HFFc6 (cell line): ENCODE measurements at places on chromosomes 16 and 17.
A peak's percentile ranks its signal among the peaks of the same experiment; 100 is the strongest.

DNA sequence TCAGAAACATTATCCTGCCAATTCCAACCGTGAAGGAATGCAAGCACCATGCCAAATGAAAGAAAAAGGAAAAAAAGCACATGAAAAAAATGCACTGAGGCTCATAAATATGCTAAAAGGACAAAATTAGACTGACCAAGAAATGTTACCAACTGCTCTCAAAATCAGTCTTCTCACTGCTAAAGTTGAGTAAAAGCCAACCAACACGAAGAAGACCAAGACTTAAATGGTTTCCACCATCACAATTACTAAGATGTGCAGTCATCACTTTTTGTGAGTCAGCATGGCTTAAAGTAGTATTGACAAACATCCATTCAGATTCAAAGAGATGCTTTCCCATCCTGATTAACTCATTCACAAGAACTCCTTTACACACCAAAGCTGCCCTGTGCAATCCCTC, 16.4 kb downstream of the CDYL2 start:
- peak; percentile 36 for DNase-seq

- no peak for DNase-seq
These were observed 290.9 kb downstream of the HS3ST3A1 start for GRCh38 chr17:13310858-13311257.

DNA sequence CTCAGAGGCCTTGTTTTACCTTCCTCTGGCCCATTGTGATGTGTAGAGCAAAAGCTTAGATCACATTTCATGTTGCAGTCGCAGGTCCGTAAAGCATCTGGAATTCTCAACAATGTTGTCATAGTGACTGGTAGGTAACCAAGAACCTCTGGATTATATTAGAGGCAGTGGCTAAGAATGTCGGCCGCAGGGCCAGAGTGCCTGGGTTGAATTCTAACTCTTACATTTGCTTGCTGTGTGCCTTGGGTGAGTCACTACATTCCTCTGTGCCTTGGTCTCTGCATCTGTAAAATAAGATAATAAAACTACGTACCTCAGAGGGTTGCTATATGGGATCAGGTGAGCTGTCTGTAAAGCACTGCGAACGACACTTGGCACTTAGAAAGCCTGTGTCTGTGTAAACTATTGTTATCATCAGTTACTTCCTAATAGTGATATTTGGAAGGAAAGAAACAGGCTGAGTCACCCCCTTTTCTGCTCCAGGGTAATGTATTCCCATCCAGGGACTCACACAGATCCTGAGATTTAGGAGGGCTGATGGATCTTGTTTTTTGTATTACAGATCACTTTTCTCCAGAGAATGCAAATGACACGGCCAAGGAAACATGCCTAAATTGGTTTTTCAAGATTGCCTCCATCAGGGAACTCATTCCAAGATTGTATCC, 52.2 kb downstream of the VPS35L start:
- DNase-seq: peak; percentile 7

- DNase-seq: peak; percentile 49
These were observed 115.9 kb upstream of the CIBAR2 start for GRCh38 chr16:85227946-85228862.

DNA sequence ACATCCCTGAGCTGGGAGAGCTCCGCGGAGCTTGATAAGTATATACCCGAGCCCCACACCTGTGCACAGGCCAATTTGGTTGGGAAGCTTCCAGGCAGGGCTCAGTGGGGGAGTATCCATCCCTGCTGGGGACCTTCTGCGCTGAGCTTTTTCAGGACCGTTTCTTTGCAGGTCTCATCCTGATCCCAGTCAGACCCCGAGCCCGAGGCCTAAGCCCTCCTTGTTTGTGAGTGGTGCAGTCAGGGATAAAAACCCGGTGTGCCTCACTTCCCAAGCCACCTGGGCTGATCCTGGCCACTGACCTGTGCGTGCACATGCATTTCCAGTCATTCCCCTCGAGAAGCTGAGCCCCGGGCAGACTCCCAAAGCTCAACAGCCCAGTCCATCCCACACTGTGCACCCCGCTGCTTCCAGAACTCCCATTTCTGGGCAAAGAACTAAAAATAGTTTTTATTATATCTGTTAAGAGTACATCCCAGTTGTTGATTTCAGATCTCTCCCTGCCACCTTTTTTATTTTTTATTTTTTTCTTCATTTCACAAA, 27.3 kb upstream of the NAT9 start:
- no peak for DNase-seq

DNA sequence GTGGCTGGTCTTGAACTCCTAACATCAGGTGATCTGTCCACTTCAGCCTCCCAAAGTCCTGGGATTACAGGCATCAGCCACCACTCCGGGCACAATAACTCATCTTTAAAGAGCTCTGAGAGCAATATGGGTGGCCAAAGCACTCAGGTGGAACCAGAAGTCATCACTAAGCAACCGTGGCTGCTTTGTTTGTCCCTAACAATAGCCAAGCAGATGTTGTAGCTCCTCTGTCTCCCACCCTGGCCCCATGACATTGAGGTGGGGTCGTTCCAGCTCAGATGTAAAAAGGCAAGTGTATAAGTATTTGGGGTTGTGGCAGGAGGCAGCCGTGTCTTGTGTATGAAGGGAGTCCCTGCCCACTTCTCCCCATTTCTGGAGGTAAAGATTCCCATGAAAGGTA, 3.7 kb upstream of the SCIMP start:
- DNase-seq: no peak

DNA sequence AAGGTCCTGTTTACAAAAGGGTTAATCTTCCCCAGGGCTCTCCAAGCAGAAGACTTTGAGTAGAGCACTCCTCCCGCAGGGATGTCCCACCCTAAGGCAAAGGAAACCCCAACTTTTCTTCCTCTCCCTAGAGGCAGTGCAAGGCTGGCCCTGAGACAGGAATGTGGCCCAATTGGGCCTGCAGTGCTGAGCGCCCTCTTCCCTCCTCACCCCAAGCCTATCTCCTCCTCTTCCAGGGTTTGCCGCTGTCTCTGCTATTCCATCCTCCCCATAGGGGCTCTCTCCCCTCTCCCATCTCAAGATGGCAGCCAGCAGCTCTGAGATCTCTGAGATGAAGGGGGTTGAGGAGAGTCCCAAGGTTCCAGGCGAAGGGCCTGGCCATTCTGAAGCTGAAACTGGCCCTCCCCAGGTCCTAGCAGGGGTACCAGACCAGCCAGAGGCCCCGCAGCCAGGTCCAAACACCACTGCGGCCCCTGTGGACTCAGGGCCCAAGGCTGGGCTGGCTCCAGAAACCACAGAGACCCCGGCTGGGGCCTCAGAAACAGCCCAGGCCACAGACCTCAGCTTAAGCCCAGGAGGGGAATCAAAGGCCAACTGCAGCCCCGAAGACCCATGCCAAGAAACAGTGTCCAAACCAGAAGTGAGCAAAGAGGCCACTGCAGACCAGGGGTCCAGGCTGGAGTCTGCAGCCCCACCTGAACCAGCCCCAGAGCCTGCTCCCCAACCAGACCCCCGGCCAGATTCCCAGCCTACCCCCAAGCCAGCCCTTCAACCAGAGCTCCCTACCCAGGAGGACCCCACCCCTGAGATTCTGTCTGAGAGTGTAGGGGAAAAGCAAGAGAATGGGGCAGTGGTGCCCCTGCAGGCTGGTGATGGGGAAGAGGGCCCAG, 1.0 kb downstream of the PRRT2 start:
- DNase-seq: no peak

GRCh38 chr16:8588682-8589056, 1.6 kb downstream of the TMEM114 start:
- DNase-seq: no peak

DNA sequence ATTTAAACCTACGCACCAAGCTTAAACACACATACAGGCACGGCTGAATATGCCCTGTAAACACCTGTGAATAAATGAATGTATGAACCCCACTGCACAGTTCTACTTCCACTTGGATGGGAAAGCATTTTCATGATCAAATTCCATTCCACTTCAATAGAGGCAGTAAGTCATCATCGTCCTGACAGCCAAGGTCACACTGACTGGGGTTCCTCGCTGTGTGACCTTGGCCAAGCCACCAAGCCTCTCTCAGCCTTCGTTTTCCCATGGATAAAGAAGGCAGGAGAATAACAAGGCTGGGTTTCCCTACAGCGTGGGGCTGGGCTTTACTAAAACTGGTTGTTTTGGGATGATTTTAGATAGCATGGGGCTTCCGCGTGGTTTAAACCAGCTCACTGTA, 82.8 kb downstream of the TBC1D16 start:
- no peak for DNase-seq

- DNase-seq: no peak
These were observed 28.0 kb downstream of the TOM1L2 start for GRCh38 chr17:17944242-17944641.

DNA sequence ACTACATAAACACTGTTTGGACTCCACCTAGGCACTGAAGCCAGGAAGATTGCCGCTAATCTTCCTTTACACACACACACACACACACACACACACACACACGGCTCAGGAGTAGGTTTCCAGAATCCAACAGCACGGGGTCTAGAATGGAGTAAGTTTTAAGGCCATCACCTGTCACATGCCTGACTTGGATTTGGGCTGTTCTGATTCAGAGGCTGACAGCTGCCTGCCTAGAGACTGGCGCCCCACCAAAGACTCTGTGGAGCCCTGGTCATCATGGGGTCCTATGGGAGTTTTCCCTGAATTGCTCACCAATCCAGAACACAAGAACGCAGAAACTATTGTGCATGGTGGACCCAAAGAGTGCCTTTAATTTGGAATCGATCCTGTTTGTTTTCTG, 10.9 kb downstream of the CDRT4 start:
- no peak for DNase-seq

DNA sequence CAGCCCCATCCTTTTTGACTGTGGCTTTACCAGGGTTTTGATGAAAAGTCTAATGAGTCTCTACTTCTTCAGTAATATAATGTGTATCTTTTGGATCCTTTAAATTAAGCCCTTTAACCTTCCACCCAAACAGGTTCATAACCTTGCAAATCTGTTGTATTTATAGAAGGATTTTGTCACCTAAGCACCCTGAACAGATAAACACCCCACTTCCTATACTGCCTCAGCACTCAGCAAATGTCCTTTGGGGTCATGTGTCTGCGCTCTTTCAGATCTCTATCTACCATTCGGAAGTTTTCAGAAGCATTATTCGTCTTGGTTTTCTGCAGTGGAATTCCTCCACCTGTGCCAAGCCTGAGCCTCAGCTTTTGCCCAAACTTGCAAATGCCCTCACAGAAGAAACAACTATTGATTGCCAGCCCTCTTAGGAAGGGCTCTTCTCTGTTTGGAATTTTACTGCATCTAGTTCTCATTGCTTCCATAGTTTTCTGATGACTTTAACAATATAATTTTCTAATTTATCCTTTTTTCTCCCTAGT, 214.8 kb upstream of the KCNJ16 start:
- no peak for DNase-seq

- no peak for DNase-seq
These were observed 110.6 kb upstream of the PLCG2 start for GRCh38 chr16:81668243-81669097.

- no peak for DNase-seq
These were observed 4.1 kb downstream of the ZNF688 start for GRCh38 chr16:30567160-30567990.
